Glomerular endothelial cell (primary cell): ENCODE measurements at places on chromosomes 1 and 21.

GRCh38 chr1:214615871-214616270 is 12.9 kb downstream of the CENPF start:
- DNase-seq: no peak

GRCh38 chr1:240991230-240991629 is 365.8 kb downstream of the RGS7 start:
- no peak for DNase-seq

GRCh38 chr1:234961456-234962339 is 166.9 kb downstream of the TOMM20 start:
- DNase-seq: no peak

DNA sequence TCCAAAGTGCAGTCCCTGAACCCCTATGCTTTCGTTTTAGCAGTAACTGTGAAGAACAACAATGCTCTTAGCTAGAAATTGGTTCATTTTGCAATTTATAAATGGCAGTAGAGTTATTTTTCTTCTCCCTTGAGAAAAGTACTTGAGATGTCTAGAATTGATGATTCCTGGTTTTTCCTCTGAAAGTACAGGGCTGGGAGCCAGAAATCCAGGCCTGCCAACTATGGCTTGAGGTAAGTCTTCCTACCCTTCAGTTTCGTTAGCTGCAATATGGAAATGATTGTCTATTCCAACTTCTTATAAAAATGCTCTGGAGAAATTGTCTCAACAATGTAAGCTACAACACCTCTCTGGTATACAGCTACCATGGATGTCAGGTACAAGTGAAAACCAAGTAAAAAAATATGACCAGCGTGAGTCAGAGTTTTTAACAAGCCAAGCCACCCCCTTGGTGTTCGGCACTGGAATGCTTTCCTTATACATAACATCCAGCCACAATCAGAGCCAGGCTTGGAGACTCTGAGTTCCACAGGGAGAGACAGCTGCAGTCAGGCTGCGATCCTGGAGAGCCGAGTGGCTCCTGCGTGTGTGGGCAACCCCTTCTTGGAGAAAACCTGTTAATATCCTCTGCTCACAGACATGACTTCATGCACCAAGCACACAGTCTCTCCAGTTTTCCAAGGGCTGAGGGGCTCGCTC is 22.0 kb downstream of the TSPAN2 start:
- no peak for DNase-seq

GRCh38 chr21:43585514-43585913 is 73.8 kb downstream of the HSF2BP start:
- no peak for DNase-seq

DNA sequence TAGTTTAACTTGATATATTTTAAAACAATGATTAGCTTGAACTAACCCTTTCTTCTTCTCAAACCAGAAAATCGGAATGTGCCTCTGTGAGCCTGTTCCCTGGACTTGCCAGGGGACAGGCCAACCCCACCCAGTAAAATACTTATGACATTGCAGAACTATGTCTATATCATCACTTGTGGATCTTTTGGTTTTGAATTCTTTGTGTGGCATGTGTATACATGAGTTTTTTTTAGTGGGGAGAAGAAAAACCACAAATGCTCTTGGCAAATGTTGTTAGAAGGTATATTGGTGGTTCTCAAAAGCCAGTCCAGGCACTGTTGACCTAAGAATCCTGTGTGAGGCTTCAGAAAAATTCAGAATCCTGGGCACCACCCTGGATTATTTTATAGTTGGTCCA is 347.4 kb downstream of the SIPA1L2 start:
- DNase-seq: no peak

DNA sequence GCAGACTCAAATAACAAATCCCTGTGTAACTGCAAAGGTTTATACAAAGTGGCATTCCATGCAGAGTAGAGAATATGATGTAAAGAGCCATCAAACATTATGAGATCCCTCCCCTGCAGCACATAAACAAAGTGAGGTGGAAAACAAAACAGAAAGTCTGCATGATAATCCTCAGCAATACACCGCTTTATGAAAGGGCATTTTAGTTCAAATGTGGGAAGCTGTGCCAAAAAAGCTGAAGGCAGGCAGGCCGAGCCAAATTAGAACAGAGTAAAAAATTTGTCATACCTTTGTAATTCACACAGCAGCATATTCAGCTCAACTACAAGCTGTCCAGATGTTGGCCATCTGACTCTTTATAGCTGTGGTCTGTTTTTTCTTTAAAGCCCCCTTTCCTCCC is 113.5 kb downstream of the LHX9 start:
- no peak for DNase-seq

- no peak for DNase-seq
These were observed 60.4 kb downstream of the IRF2BP2 start for GRCh38 chr1:234549447-234550021.

DNA sequence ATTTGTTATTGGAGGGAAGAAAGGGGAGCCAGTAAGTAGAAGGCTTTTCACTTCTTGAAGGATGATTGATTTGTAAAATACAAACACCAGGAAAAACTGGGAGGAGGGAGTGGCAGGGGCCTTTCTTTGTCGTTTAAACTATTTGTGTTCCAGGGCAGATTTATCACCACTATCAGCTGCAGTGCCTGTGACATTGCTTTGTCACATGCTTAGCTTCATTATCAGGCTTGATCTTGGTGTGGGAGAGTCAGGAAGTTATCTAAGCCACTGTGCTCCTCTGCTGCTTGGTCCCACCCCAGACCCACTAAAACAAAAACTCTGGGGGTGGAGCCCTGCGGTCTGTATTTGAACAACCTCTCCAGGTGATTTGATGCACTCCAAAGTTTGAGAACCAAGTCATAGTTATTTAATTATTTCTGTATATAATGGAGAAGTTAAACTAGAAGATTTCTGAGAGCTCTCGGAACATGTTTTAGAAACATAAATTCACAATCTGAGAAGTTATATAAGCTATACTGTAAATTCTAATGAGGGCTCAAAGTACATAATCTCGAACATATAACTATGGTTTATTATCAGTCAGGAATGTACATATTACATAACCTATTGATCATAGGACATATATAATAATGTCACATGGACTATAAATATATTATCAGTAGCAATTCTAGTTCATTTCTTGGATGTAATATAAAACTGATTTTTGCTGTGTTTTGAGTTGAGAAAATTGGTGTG is 87.9 kb downstream of the CDC14A start:
- no peak for DNase-seq

GRCh38 chr1:24336075-24336474 is 16.9 kb downstream of the GRHL3 start:
- DNase-seq: no peak

- DNase-seq: no peak
These were observed 184.8 kb downstream of the BRINP2 start for GRCh38 chr1:177355575-177355974.

- no peak for DNase-seq
These were observed 579 bp upstream of the SLC19A1 start for GRCh38 chr21:45542667-45543370.

- DNase-seq: no peak
These were observed 185.8 kb downstream of the NRIP1 start for GRCh38 chr21:14878971-14879370.

DNA sequence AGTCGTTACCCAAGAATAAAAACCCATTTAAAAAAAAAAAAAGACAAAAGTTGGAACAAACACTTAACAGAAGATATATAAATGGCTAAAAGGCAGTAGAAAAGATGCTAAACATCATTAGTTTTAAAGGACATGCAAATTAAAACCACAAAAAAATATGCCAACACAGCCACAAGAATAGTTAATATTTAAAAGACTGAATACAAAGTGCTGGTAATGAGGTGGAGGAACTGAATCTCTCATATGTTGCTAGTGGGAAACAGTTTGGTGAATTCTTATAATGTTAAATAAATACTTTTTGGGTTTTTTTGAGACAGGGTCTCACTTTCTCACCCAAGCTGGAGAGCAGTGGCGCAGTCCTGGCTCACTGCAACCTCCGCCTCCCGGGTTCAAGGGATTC is 10.0 kb downstream of the LRRC40 start:
- no peak for DNase-seq

DNA sequence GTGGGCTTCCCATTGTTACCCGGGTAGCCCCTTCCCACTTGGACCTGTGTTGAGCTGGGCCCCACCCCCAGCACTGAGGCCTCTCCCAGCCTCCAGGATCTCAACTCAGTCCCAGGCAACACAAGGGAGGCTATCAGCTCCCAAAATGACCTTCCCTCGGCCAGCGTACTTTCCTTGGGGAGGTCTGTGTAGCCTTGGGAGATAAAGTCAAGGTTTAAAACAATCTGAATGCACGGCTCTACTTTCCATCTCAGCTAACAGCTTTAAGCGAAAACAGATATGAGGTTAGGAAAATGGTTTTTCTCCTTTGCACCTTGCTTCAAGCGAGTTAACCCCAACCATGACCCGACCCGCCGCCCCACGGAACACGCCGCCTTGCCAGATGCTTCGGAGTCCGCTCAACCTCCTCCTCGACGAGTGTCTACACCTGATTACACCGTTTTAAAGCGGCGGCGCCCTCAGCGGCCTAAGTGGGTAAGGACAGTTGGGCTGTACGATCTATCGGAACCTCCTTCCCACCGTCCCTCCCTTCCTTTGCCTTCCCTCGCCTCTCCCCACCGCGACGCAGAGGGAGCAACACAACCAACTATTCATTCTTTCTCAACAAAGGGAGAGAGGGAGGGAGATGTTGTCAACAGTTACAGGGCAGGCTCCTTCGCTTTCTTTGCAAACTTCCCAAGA is 1.1 kb downstream of the BCAR3 start:
- no peak for DNase-seq

GRCh38 chr1:204241050-204241449 is 27.3 kb upstream of the GOLT1A start:
- no peak for DNase-seq

GRCh38 chr1:210775289-210775688 is 358.7 kb downstream of the KCNH1 start:
- no peak for DNase-seq

GRCh38 chr1:29122682-29123052 is 1.0 kb downstream of the TMEM200B start:
- no peak for DNase-seq

GRCh38 chr1:231161667-231162296 is at the start of gene TRIM67:
Gene TRIM67 (plus strand): TSS chr1:231162058. CDS start chr1:231162970, 912 bp downstream.
- DNase-seq: no peak

- DNase-seq: no peak
These were observed 11.3 kb upstream of the SEC16B start for GRCh38 chr1:177981200-177981599.

DNA sequence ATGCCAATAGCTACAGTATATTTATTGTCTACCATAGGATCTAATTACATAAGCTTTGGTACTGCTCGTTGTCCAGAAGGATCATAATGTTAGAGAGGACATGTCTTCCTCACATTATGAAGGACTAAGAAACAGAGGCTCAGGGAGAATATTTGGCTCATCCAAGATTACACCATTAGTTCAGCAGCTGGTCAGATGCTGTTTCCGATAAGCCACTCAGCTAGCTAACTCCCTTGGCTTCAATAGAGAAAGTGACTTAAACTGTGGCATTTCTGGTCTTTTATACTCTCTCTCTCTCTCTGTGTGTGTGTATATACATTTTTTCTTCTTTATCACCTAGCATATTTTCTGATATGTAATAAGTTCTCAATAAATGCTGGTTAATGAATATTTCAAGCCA is 70.4 kb downstream of the DDR2 start:
- DNase-seq: no peak

GRCh38 chr1:54273092-54273794 is 73.3 kb downstream of the MRPL37 start:
- no peak for DNase-seq

DNA sequence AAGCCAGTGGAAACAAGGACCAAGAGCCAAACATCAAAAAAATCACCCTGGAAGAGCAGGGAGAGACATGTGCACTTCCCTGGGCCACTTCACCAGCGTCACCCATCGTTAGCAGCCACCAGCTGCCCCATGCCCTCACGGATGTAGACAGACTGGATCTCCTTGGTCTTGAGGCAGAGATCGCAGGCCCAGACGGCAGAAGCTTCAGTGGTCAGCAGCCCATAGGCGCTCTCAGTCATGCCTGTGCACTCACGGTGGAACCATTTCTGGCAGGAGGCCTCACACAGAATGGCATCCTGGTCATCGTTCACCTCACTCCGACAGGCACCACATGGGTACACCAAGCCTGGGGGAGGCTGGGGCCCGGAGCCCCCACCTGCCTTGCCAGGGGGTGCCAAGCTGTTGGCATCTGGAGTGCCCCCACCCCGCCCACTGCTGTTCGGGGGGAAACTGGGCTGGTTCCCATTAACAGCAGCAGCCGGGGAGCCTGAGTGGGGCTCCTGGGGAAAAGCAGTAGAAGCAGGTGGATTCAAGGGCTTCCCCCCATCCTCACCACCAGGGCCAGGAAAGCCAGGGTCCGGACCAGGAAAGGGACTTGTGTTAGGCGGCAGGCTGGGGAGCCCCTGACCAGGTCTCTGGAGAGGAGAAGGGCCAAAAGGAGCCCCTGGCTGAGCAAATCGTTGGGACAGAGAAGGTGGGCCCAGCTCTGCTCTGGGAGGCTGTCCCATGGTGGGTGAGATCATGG is 2.7 kb downstream of the PYGO2 start:
- no peak for DNase-seq

- DNase-seq: no peak
These were observed 250.6 kb downstream of the SPATA17 start for GRCh38 chr1:217881607-217882332.

GRCh38 chr1:111364690-111365089 is 62.8 kb downstream of the OVGP1 start:
- DNase-seq: no peak

DNA sequence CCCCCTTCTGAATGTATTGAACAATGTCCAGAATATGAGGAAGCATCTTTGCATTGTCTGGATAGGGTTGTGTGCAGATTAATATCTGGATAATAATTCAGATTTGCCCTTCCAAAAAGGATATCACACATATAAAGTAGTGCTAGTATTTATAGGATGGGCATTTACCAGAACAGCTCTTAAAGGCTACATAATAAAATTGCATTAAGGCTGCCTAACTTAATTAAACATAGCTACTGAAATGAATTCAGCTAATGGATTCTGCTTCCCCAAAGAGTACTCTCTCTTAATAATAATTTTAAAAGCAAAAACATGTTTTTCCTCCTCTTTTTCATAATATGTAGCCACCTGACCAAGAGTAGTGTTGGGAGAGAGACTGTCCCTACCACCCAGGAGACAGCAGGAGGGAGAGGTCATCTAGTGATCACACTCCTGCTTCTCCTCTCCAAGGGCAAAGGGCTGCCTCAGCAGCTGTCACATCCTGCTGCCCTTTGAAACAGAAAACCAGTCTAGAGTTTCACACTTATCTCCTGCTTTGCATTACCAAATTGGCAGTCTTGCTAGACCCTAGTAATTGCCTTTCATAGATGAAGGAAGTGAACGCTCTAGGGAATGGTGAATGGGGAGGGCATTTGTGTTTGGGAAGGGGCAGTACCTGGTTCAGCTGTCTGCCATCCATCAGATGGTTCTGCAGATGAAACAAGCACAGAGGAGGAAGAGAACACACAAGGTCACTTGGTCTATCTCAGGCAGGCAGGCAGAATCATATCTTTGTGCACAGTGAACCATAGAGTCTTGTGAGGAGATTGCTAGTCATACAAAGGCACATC is 29.3 kb upstream of the DDAH1 start:
- DNase-seq: no peak

- DNase-seq: no peak
These were observed 29.8 kb downstream of the MAPKAPK2 start for GRCh38 chr1:206714331-206715058.
